Stimulated activated CD4-positive, alpha-beta T cell treated with anti-CD3 and anti-CD28 coated beads, Interleukin-12 subunit alpha, Interleukin-12 subunit beta, amount 100 ng/mL, for 48 hours (primary cell): ENCODE measurements at places on chromosomes 7 and 10.
A peak's percentile ranks its signal among the peaks of the same experiment; 100 is the strongest.

DNA sequence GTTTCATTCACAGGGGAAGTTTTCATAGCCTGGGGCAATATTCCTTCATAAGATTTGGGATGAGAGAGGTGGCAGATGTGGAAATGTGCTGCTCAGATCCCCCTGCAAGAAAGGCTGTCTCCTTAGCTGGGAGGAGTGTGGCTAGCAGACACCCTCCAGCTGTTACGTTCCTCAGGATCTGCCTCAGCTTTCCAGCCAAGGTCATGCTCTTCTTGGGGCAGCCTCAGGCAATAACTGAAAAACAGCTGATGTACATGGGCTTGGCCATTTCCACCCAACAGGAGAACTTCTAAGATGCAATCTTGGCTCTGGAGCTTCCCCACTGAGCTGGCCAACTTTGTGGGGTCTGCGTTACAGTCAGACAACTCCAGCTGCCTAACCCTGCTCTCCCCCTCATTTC, 51.3 kb upstream of the SEPTIN7 start:
- no peak for DNase-seq

- DNase-seq, result no peak
Observed at GRCh38 chr7:70178787-70179186, 580.5 kb downstream of the AUTS2 start.

- no peak for DNase-seq
Observed at GRCh38 chr7:122161628-122162027, 17.6 kb upstream of the AASS start.

DNA sequence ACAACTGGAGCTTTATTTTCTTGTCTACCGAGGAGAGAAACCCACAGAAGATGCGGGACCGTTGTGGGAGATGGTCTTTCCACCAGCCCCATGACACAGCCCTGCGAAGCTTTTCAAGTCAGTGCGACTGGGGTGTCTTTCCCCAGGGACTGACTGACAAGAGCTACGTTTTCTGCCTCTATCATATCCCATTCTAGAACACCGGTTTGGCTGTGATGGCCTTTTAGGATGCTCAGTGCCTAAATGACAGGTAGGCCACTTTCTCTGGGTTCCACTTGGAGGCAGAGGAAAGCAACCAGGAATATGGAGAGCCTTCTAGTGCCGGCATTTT, 16.9 kb downstream of the SLC13A4 start:
- DNase-seq, result no peak

GRCh38 chr7:36261019-36261754, 108.1 kb downstream of the EEPD1 start:
- DNase-seq, result no peak

DNA sequence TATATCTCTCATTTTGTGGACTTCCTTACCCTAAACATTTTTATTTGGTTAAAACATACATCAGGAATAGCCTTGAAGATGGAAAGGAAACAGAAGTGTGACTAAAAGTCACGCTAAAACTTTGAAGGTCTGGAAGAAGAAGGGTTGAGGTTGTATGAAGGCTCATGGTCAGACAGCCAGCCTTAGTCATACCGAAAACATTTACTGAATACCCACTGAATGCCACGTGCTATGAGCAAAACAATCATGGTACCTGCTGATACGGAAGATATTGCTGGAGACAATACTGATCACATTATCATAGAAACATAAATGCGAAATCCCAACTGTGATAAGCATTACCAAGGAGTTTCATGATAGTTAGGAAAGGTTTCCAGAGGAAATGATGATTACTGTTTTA, 64.0 kb downstream of the PDZD8 start:
- DNase-seq, result no peak

- peak; percentile 28 for DNase-seq
Observed at GRCh38 chr7:4775848-4776623, 613 bp downstream of the AP5Z1 start.

- DNase-seq, result no peak
Observed at GRCh38 chr10:127612-128432, 7.4 kb upstream of the ZMYND11 start.

DNA sequence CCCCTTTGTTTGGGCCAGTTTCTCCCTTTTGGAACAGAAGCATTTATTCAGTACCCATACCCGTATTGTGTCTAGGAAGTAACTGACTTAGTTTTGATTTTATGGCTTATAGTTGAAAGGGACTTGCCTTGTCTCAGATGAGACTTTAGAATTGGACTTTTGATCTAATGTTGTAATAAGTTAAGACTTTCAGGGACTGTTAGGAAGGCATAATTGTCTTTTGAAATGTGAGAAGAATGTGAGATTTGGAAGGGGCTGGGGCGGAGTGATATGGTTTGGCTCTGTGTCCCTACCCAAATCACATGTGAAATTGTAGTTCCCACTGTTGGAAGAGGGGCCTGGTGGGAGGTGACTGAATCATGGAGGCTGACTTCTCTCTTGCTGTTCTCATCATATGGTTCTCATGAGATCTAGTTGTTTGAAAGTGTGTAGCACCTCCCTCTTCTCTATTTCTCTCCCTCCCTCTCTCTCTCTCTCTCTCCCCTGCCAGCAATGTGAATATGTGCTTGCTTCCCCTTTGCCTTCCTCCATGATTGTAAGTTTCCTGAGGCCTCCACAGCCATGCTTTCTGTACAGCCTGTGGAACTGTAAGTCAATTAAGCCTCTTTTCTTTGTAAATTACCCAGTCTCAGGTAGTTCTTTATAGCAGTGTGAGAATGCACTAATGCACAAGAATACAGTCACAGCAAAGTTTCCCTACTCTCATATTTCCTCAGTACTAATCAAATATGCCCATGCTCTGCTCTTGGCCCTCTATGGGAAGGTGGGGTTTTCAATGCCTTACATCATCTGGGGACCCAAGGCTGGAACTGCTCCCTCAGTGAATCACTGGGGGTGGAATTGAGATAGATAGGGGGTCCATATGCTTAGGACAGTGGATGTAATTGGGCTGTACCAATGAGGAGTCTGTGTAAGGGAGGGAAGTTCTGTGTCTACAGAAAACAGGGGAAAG, 17.2 kb upstream of the AKR1C1 start:
- no peak for DNase-seq

DNA sequence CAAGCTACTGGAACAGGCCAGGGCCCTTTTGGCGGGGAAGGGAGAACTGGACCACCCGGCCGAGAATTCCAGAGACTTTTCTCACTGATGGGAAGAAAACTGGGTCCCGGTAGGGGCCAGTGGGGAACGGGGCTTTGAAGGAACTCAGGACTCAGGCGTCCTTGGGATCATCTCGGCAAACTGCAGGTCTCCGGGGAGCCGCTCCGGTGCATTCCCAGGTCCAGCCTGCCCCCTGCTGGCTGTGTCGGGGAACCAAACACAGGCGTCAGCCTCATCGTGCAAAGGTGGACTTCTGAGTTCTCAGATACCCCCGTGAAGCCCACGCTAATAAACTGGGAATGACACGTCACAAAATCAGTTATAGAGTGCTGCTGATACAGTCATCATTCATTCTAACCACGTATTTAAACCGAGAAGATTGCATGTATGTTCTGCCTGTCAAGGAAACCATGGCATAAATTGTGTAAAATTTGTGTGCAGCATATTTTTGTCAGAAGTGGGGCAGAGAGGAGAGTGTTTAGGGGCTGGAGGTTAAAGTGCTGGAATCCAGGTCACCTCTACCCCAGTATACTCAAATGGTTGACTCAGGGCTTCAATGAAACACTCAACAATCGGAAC, 76.1 kb upstream of the CPXM2 start:
- DNase-seq, result peak; percentile 49

- DNase-seq, result no peak
Observed at GRCh38 chr7:116447436-116447835, 52.1 kb upstream of the CAV2 start.

- DNase-seq, result no peak
Observed at GRCh38 chr7:4077980-4078379, 604.1 kb upstream of the FOXK1 start.

DNA sequence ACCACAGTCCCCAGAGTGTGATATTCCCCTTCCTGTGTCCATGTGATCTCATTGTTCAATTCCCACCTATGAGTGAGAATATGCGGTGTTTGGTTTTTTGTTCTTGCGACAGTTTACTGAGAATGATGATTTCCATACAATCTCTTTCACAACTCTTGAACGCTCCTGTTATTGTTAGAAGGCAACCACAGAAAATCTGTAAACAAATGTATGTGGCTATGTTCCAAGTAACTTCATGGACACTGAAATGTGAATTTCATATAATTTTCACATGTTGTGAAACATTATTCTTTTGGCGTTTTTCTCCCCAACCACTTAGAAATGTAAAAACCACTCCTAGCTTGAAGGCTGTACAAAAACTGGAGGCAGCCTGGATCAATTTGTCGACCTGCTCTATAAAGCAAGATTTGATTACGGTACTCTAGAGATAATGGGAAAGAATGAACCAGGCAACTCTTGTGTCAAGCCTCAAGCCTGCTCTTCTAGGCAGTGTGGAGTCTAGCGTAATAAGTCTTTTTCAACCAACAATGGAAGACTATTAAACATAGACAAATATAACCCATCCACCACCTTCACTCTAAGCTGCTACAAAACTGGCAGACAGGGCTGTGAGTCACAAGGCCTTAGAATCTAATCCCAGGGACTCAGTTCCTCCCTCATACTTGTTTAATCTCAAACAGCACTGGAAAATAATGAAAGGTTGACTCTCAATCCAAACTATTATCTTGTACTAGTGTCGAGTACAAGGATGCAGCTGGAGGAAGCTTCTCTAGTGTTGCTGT, 22.7 kb downstream of the ARL3 start:
- no peak for DNase-seq

DNA sequence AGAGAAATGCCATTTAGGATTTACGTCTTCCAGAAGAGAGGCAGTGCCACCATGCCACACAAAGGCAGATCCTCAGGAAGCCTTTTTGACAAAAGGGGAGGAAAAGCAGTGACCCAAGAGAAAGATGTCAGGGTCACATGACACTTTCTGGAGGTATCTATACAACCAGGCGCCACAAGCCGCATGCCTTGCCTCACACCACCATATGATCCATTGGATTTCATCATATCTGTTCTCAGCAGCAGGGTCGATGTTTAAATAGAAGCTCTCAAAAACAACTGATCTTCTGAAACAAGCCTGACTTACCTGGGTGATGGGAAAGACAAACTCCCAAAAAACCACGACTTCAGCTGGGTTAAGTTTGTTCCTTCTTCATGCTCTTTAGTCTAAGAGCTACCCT, 52.5 kb upstream of the UNC5B start:
- no peak for DNase-seq

DNA sequence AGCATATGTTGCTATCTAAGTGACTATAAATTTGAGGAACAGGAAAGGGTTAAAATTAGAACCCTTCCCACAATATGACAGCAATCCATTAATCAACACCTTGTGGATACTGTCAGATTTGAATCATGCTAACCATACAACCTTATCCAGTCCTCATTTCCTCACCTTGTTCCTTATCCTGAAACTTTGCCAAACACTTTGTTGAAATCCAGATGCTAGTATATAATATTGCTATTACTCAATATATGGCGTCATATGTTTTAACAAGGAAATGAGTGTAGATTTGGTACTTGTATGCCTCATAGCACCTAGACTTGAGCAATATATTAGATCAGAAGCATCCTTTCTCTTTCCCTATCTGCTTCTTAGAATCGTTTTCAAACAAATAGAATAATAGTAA, 66.3 kb upstream of the SLC25A13 start:
- no peak for DNase-seq

GRCh38 chr7:99331002-99331401, 5.3 kb downstream of the ARPC1A start:
- DNase-seq, result no peak

- no peak for DNase-seq
Observed at GRCh38 chr10:59085054-59085453, 91.4 kb upstream of the PHYHIPL start.

DNA sequence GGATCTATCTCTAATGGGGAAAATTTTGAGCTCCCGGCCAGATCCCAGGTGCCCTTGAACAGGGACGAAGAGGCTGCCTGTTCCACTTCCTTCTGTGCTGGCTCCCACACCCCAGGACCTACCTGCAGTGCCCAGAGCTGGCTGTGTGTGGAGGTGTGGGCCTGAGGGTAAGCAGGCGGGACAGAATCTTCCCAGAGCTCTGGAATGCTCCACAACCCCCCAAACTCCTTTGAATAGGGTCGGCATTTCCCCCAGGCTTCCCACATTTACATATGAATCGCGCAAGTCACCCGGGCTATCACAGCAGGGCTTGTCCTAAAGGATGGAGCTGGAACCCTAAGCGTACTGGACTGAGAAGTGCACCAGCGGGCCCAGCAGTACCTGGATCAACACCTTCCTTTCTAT, 95.9 kb downstream of the DNMBP start:
- no peak for DNase-seq

DNA sequence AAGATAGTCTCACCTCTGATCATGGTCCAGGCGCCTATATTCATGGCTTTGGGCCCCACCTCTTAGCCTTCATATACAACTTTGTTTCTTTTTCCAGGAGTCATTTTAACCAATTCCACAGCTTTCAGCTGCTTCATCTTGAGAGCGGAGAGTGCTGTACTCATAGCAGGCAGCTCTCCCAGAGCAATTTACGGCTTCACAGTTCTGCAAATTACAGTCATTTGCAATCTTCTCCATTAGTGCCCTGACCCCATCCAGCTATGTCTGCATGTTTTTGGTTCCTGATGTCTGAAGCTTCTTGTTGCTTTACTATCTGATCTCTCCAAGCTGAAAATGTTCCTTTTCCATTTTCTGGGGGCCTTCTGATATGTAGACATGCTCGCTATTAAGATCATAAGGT, 18.0 kb upstream of the MEST start:
- DNase-seq, result no peak

DNA sequence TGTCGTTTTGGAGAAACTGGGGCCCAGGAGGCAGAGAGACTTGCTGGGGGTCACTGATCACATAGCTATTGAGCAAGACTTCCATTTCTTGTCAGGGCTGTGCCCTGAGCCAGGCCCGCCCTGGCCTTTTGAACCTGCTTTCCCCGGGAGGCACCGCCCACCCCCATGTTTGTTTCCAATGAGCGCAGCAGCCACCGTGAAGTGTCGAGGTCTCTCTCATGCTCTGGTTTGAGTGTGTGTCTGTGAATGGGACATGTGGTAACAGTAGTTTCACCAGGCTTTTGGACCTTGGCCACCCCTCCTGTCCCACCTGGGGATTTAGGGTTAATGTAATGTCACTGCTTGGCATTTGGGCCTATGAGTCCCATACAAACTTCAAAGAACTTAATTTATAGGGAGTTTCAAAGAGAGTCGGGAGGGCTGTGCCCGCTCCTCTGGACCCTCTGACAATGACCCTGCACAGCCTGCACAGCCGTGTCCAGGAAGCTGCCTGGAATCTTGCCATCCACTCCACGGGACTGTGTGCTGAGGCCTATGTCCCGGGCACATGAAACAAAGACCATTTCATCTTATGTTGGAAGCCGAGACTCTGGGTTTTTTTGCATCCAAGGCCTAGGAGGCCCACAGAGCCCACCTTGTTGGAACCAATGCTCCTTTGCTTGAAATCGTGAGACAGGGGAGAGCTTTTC, 6.3 kb downstream of the PRF1 start:
- no peak for DNase-seq

DNA sequence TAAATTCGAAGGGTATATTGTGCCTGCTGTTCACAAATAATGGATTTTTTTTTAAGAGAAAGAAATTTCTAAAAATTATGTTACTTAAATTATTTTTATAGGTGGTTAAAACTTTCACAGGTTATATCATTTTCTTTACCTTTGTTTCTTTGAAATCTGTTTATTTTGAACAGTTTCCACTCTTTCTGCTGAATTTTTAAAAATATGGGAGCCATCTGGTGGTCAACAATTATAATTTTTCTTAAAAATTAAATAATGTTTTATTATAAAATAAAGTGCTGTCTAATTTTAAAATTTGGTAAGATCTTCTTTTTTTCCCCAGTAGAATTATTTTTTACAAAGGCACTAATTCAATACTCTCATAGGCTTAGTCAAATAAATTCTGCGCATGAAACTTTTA, 263.9 kb downstream of the ETV1 start:
- DNase-seq, result no peak
